ENCODE measurements at places on chromosomes 5 and 9. TPM values are rescaled to one million over a fixed set of nuclear protein-coding genes. Genes with fewer than 3 reads are reported as not detected.

The SPAAR gene
- 2.5 TPM for total RNA-seq

The MARCHF3 gene
- 3.7 TPM for total RNA-seq

The PCDHAC2 gene
- total RNA-seq: 0.12 TPM

The C9orf50 gene
- 0.12 TPM for total RNA-seq

The BSPRY gene
- total RNA-seq: not detected

The NXNL2 gene
- not detected for total RNA-seq

The ADAMTS12 gene
- total RNA-seq: 20.8 TPM

The GADD45G gene
- 1.6 TPM for total RNA-seq

The GOLGA2 gene
- total RNA-seq: 110 TPM

The ARHGEF39 gene
- total RNA-seq: 0.19 TPM

The KCNMB1 gene
- total RNA-seq: not detected

The GGTA1 gene
- total RNA-seq: 1.1 TPM

The AIF1L gene
- total RNA-seq: 0.75 TPM
